Stimulated activated CD4-positive, alpha-beta T cell treated with anti-CD3 and anti-CD28 coated beads, Interleukin-15, amount 100 ng/mL, for 1 hour (primary cell): ENCODE measurements at places on chromosomes 7 and 10.

- no peak for DNase-seq
These were observed 12.8 kb downstream of the KCNH2 start for GRCh38 chr7:150965273-150965830.

DNA sequence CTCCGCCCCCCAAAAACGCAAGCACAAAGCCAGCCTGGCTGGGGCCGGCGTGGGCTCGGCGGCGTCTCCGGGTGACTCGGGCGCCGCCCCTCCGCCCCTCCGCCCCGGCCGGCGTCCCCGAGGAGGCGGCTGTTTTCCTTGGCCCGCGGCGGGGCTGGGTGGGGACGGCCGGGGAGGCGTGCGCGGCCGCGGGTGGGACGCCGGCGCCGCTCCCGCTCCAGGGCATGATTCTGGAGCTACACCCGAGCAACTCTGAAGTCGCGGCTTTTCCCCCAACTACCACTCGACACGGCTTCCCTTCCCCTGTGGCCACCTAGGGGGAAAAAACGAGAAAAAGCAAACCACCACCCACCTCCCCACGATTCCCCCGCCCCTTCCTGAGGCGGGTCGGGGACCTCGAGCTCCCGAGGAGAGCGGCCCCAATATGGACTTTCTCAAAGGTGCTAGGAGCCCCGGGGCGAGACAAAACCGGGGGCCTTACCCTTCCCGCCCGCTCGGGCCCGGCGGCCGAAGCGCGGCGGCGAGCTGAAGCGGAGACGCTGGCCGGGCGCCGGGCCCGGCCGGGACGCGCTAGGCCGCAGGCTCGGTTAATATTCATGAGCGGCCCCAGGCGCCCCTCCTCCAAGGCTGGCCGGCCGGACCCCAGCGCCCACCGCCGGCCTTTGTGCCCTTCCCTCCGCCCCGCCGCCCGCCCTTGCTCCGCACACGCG, 856 bp downstream of the ARHGAP21 start:
- DNase-seq = peak; percentile 30

DNA sequence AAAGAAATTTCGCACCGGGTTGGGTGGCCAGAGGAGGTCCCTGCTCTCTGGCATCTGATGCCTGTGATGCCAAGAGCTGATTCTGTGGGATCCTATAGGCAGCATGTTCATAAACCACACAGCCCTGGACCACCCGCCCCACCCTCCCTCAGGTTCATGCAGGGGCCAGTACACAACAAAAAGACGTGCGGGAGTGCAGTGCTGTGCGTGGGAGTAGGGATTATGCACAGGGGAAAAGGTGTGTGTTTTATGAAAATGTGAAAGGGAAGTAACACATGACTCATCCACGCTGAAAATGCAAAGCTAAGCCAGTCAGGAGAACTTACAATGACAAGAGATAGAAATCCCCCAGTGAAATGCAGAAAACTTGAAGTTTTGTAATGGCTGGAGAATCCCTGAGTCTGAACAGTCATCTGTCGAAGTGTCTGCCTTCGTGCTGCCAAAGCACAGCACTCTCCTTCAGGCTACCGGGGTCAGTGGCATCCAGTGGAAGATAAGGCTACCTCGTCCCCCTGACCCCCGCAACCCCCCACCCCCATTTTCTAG, 1.1 kb downstream of the KIAA1217 start:
- DNase-seq = no peak

- no peak for DNase-seq
These were observed 36.0 kb downstream of the SLK start for GRCh38 chr10:104002911-104003310.

DNA sequence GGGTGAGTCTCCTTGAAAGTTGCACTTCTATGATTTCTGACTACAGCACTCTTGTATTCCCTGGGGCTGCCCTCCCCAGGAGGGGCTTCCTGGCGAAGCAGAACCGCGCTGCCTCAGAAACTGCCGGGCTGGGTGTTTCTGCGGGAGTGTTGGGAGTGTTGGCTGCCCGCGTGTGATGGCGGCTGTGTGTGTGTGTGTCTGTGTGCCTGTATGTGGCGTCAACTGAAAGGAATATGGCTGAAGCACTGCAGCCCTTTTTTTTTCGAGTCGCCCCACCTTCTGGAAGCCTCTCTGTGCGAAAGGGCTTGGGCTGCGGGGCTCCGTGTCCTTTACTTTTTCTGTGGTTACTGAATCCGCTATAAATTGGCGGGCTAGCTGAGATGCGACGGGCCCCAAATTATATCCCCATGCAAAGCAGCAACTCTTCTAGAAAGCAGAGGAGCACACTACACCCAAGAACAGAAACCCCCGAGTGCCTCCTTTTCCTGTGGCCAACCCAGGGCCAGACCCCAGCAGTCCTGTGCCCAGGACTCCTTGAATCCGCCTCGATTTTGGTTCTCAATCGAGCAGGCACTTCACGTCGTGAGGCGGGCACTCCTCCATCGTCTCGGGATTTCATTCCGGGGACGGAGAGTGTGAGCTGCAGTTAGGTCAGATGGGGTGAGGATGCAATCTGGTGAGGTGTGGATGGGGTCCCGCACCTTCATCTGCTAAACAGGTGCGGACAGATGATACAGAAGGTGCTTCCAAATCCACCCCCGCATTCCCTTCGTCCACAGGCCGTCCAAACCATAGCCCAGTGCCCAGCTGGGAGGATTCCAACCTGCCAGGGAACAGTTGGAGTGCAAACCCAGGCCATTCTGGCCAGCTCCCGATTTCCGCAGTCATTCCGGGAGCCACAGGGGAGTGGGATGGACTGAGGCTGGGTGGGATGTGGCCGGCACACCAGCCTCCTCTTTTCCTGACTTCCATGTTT, 22.5 kb upstream of the ZNF273 start:
- no peak for DNase-seq

DNA sequence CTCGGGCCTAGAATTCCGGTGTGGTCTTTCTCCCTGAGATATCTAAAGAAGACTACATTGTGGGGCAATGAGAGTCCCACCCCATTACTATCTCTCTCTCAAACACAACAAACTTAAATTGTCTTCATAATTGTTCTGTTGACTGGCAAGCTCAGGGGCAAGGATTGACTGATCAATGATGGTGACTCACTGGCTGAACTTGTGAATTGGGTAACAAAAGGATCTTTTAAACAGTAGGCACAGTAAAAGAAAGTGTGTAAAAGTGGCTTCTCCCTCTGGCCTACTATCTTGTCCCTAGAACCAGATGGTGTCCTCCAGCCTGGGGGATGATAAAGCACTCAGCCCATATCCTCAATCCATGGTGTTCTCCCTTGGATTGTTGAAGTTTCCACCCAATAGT, 63.1 kb upstream of the RAPGEF5 start:
- no peak for DNase-seq

GRCh38 chr10:22702348-22702747, 12.0 kb downstream of the PIP4K2A start:
- no peak for DNase-seq

DNA sequence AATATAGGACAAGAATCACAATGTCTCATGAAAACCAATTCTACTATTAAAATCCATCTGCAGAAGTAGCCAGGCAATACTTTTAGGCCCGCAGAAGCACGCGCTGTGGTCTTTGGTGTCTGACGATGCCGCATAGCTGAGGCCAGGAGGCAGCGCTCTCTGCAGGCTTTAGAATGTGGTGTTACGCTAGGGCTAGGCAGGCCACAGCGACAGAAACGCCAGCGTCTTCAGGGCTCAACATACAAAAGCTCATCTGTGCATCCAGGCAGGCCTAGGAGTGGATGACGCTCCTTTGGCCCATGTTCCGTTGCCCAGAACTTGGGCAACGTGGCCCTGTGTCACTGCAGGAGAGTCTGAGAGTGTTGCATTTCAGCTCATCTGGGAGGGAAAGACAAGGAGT, 601.1 kb upstream of the FOXK1 start:
- DNase-seq = no peak

DNA sequence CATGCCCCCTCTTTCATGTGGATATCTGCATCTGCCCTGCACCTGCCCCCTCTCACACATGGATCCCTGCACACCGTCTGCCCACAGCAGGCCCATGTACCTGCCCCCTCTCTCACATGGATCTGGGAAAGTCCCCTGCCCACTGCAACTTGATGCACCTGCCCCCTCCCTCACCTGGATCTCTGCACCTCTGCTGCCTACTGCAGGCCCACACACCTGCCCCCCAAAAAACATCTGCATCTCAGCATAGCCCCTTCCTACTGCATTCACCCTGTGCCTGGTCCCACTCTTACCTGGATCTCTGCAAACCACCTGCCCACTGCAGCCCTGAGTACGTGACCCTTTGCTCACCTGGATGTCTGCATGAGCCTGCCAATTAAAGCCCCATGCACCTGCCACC, 479.8 kb downstream of the PTPRN2 start:
- DNase-seq = no peak

- no peak for DNase-seq
These were observed 151.4 kb downstream of the COL28A1 start for GRCh38 chr7:7384228-7384627.
